ENCODE measurements at places on chromosomes 5 and 9. TPM values are rescaled to one million over a fixed set of nuclear protein-coding genes. Genes with fewer than 3 reads are reported as not detected.

DNA sequence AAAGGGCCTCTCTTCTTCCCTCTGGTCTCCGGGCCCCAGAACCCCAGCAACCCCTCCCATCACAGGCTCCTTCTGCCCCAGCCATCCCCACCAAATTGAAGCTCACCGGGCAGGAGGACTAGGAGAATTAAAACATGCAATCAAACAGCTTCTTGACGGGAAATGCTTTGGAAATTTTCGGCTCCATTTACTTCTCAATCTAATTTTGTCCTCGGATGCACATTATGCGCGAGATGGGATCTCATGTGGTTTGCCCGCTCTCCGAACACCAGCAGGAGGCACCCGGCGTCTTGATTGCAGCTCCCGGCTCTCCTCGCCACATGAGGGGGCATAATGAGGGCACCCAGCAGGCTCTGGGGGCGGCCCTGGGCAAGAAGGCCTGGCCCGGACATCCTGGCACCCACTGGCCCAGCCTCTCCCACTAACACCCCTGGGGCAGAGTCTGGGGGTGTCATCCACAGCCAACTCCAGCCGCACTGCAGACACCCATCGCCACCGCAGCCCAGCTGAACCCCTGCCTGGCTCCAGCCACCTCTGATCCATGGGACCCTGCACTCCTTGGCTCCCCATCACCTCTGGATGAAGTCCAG lies 135.5 kb downstream of the PAX5 start:
- DNase-seq: no peak

IL17B gene
- polyA plus RNA-seq: not detected

GRCh38 chr5:35618781-35619180 lies 1.1 kb downstream of the SPEF2 start:
- no peak for DNase-seq

GRCh38 chr5:112356178-112356956 lies 62.7 kb downstream of the EPB41L4A start:
- DNase-seq: no peak

DNA sequence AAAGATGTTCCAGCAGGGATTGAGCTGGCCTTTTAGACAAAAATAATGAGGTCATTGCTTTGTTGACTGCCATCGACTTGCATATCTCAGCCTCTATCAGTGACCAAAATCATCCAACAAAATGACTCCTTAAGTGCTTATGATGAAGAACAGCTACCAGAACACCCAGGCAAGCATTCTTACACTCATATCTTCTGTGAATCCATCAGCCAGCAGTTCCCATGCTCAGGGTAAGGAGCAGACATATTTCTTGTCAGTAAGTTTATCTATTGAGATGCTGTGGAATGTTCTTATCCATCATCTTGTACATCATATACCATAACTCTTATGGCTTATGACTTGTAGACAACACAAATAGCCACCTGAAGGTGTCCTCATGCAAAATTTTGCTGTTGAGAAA lies 20.2 kb upstream of the SPDL1 start:
- DNase-seq: no peak

- no peak for DNase-seq
These were observed 24.0 kb upstream of the F2RL1 start for GRCh38 chr5:76794871-76795270.

EIF4E1B gene
- 0.61 TPM for polyA plus RNA-seq

DNA sequence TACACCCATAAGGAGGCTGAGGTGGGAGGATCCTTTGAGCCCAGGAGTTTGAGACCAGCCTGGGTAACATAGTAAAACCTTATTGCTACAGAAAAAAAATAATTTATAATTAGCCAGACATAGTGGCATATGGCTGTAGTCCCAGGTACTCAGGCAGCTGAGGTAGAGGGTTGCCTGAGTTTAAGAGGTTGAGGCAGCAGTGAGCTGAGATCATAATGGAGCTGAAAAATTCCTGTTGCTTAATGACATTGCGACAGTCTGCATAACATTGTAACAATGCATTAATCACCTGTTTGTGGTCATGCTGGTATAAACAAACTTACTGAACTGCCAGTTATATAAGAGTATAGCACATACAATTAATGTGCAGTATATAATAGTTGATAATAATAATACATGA lies 214.2 kb downstream of the TRIM32 start:
- DNase-seq: no peak

ADAMTS13 gene
- polyA plus RNA-seq: 3.8 TPM

FAM200C gene
- polyA plus RNA-seq: 7.9 TPM

WDR31 gene
- 4.6 TPM for polyA plus RNA-seq

DNA sequence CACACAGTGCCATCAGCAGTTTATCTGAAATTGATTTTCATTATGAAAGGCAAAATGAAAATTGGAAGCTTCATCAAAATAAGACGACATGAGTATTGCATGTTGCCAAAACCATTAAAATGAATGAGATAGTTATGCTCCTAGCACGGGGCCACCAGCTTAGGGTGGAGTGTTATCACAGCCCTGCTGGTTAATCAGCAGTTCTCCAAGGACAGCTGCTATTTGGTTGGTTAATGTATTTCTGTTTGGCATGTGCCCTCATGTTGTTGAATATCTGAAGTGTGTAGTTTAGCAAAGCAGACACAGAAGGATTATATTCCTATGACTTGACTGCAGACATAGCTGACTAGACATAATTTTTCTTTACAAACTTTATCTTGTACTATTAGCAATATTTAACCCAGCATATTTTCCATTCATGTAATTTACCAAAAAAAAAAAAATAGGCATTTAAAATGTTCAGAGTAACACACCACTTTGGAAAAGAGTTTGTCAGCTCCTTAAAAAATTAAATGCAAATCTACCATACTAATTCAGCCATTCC lies 98.6 kb upstream of the PIK3R1 start:
- no peak for DNase-seq

DNA sequence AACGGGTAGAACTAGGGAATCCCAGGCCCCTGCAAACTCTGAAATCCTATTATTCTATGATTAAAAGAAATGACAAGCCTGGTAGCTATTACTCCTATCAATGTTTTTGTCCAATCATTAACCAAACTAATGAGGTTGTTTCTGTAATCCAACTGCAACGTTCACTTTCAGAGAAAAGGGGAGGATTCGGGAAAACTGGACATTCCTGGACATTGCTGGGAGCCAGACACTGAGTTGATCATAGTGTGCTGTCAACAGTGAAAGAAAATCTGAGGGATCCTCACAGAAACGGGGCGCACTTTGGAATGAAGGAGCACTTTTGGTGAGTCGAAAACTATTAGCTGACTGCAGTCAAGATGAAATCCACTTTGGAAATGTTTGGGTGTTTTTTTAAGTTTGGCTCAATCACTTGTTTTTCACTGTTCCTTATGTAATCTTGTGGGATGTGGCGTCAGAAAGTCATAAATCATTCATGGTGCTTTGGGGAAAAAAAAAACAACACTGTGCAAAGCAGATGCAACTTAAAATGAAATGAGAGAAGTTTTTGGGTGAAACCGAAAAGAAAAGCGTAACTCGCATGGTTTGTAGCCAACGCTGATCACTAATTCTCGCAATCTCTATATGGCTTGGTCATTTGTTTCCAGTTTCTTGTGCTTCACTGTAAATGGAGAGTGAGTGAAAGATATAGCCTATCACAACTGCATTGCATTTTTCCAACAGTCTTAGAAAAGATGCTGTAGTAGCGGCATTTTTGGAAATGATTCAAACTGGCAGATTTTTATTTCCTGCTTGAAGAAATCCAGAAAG lies 51.2 kb upstream of the ADRA1B start:
- peak; percentile 45 for DNase-seq

DNA sequence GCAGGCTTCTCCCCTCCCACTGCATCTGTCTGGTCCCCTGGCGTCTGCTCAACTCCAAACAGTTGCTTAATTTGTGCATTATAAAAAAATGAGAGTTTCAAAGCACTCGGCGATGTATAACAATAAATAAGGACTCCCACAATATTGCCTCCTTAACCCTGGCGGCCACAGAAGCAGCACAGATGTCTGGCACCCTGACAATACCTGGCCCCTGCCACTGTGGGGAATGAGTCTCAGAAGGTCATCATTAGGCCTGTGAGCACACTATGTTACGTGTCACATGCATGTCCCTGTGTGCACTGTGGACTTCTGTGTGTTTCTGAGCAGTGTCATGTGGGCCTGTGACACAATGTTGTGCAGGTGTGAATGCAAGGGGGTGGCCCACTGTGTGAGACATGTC lies 236.5 kb downstream of the PBX3 start:
- DNase-seq: no peak

- no peak for DNase-seq
These were observed 25.7 kb upstream of the UGCG start for GRCh38 chr9:111870774-111871498.

CCNH gene
- polyA plus RNA-seq: 26.0 TPM

DNA sequence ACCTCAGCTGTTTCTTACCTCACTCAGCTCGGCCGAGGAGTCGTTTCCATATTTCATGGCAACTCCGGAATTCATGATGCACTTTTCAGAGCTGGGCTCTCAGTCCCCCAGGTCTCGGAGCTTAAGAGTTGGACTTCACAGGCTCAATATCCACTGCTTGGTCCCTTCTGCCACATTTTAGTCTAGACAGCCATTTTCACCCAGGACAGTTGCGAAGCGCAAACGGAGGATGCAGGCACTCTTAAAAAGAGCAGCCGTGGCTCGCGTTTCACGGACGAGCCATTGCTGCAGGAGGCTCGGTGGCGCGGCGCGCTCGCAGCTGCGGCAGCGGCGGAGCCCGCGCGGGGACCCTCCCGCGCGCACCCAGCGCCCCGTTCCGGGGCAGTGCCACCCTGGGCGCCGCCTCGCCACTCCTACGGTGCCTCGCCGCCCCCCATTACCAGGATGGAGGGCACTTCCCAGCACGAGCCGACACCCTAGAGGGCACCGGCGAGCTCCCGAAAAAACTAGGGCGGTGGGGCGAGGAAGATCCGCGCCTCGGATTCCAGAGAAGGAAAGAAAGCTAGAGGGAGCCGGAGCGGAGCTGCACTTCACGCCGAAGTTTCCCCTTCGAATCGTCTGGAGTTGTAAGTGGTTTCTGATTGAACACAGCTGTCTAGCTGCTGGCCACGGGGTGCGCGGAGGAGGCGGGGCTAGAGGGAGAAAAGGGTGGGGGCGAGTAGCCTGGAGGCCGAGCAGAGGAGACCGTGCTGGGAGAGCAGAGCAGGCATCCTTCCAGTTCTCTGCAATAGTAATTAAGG lies 140.3 kb downstream of the TSSK1B start:
- DNase-seq: peak; percentile 97

- no peak for DNase-seq
These were observed 191.0 kb downstream of the PJA2 start for GRCh38 chr5:109218818-109219217.

ELOVL7 gene
- polyA plus RNA-seq: 0.35 TPM

DNA sequence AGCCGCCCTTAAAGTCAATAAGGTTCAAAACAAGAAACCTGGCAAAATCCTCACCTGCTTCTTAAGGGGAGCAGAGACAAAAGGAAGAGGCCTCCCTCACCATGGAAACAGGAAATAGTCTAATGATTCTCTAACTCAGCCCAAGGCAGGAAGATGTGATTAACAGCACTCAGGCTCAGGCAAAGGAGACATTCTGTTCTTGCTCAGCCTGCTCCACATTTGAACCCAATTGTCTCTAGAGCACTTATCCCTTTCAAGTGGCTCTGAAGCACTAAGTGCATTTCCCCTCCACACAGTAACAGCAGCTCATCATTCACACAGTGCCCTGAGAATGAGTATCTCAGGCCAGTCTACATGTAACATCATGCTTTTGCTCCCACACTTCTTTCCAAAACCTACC lies 72.3 kb downstream of the NIPSNAP3B start:
- DNase-seq: no peak

DNA sequence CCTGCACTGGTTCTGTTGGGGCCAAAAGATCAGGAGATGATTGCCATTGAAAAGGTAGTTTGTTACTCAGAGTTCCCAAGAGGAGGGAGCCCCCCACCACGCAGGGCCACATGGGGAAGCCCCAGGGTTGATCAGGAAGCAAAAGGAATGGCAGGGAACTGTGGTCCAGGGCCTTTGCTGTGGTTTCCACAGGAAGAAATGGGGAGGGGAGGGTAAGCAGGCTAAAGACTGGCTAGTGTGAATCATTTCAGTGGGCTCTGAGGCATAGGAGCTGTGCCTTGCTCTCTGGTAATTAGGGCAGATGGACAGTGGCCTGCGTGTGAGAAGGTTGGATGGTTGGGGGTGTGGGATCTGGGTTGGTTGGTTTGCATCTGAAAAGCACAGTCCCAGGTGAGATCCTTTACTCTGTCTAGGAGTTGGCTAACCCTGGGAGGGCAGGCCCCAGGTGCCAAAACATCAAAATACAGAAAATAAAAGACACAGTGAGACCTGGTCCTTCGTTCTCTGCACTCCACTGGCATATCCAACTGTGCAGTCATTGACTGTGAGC lies 66.1 kb downstream of the PTPDC1 start:
- no peak for DNase-seq

MARCOL gene
- not detected for polyA plus RNA-seq
